WERI-Rb-1 (cell line): ENCODE measurements at places on chromosomes 7 and 10.

DNA sequence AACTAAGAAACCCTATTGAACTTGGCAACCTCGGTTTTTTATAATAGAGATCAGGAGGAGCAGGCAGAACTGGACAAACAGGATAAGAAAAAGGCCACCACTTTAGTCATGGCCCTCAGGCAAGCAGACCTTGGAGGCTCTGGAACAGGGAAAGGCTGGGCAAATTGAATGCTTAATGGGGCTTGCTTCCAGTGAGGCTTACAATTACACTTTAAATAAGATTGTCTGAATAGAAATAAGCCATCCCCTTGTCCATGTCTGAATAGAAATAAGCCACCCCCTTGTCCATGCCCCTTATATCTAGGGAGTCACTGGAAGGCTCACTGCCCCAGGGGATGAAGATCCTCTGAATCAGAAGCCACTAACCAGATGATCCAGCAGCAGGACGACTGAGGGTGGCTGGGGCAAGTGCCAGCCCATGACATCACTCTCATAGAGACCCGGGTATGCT, 40.6 kb downstream of the AKR1B15 start:
- no peak for DNase-seq

- DNase-seq: no peak
Observed at GRCh38 chr7:130107949-130108674, 37.8 kb downstream of the KLHDC10 start.

DNA sequence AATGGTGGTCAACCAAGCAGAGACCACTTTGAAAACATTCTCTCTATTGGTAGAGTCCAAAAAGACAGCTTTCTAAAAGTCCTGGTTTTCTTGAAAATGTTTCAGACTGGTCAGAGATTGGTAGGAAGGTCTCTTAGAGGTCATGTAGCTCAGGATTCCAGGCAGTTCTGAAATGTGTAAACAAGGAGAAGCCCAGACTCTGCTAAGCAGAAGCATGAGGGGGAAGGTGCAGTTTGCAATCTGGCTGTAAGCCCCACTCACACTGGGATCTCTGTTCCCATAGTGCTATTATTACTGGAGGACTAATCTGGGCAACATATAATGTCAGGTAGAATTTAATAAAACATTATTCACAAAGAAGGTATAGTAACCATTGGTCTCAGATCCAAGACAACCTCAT, 101.1 kb downstream of the MAGI2 start:
- no peak for DNase-seq

- no peak for DNase-seq
Observed at GRCh38 chr7:132683896-132684690, 107.8 kb upstream of the PLXNA4 start.

GRCh38 chr7:128030654-128031611, at the start of gene LRRC4:
Gene LRRC4, minus strand, starts transcription at chr7:128031437. Its CDS starts 797 bp downstream, at chr7:128030640.
- peak; percentile 49 for DNase-seq

GRCh38 chr7:111568419-111568818, 6.1 kb upstream of the IMMP2L start:
- no peak for DNase-seq
